Activated CD8-positive, alpha-beta memory T cell treated with anti-CD3 and anti-CD28 coated beads for 1 hour (primary cell): ENCODE measurements at places on chromosomes 11 and 22.

DNA sequence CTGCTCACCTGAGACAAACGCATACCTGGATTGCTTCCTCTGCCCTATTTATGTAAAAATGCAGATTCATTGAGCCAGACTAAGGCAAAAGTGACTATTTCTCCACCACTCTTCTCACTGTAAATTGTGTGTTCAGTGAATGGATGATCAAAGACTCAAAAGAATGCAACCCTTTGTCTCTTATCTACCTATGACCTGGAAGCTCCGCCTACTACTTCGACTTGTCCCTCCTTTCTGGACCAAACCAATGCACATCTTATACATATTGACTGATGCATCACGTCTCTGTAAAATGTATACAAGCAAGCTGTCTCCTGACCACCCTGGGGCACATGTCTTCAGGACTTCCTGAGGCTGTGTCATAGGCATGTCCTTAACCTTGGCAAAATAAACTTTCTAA lies 418.0 kb upstream of the SYN3 start:
- no peak for DNase-seq

DNA sequence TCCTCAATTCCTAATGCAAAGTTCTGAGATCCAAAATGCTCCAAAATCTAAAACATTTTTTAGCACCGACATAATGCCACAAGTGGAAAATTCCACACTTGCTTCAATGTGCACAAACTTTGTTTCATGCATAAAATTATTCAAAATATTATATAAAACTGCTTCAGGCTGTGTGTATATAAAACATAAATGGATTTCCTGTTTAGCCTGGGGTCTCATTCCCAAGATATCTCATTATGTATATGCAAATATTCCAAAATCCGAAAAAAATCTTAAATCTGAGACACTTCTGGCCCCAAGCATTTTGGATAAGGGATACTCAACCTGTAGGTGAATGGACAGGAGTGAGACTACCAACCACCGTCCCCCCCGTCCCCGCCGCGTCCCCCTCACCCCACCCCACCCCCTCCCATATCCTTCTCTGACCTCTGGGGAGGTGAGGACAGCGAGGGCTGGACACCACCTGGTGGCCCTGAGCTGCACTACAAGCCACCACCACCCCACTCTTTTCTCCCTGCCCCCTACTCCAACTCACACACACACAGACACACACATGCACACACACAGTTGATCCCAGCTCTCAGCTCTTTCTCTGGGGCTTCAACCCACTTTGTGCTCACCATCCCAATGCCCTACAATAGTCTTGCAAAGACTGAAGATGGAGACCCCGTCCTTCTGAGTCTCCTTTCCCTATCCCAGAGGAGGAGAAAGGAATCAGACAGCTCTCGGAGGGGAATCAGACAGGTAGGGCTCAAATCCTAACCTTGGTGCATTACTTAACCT lies 101.0 kb downstream of the PDE2A start:
- DNase-seq, result no peak

GRCh38 chr22:44523981-44524759 lies 26.1 kb upstream of the RTL6 start:
- no peak for DNase-seq

GRCh38 chr11:68549789-68550484 lies 89.4 kb downstream of the PPP6R3 start:
- no peak for DNase-seq

DNA sequence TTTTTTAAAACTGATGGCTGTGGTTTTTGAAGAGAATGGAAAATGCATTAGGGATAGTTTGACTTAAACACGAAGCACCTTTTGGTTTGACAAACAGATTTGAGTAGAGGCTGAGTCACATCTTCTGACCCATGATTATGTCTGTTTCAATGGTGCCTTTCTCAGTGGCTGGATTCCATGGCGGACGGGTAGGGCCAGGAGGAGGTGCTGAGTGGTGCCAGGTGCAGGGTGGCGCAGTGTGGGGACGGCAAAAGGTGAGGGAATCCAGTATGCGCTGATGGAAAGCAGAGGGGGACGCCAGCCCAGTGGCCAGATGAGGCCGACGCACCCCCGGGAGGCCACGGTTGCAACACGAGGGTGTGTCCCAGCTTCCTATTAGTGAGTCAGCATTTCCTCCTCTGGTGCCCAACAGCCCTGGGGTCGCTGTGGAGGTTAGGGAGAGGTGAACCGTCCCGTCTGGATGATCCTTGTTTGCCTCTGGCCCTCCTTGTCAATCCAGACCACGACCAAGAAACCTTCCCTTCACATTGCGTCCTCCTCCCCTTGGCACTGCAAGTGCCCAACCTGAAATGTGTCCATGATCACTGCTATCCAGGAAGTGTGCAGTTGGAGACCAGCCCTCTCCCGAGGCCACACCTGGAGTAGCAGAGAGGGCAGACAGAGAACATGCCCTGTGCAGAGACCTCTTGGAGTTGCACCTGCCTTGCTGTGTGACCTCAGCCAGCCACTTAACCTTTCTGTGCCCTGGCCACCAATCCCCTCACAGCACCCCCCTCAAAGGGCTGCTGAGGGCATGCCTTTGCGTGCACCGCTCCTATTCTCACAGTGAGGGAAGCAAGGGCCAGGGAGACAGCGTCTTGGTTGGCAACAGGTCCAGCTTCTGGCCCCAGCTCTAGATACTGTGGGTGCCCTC lies 32.5 kb upstream of the ATXN10 start:
- no peak for DNase-seq

- DNase-seq, result no peak
Measured at GRCh38 chr11:72975778-72976521, 161.7 kb downstream of the ATG16L2 start.

DNA sequence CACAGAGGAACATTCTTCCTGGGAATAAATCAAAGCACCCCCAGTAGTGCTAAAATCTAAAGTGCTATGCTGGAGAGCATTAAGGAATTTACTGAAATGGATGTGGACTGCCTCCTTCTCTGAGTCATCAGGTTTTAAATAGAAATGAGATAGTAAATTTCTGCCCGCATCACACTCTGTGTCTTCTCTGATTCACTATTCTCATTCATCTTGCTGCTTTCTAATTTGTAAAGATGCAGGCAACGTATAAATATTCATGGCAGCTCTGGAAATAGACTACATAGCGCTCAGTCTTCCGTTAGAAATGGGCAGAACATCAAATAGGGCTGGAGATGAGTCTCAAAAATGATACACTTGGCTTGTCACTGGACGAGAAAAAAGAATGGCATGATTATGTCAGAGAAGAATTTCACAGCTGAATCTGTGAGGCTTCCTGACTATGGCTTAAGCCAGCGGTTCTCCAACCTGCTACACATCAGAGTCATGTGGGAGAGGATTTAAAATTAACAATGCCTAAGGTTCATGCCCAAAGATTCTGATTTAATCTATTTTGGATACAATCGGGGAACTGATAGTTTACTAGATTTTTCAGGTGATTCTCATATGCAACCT lies 178.2 kb downstream of the LRRC4C start:
- DNase-seq, result no peak

DNA sequence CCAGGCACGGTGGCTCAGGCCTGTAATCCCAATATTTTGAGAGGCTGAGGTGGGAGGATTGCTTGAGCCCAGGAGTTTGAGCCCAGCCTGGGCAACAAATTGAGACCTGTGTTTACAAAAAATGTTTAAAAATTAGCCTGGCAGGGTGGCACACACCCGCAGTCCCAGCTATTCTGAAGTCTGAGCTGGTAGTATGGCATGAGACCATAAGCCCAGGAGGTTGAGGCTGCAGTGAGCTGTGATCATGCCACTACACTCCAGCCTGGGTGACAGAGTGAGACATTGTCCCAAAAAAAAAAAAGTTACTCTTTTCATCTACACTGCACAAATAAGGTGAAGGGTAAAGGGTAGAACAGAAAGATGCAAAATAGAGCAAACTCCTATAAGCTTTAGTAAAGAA lies 22.3 kb upstream of the PPP2R1B start:
- DNase-seq, result no peak

DNA sequence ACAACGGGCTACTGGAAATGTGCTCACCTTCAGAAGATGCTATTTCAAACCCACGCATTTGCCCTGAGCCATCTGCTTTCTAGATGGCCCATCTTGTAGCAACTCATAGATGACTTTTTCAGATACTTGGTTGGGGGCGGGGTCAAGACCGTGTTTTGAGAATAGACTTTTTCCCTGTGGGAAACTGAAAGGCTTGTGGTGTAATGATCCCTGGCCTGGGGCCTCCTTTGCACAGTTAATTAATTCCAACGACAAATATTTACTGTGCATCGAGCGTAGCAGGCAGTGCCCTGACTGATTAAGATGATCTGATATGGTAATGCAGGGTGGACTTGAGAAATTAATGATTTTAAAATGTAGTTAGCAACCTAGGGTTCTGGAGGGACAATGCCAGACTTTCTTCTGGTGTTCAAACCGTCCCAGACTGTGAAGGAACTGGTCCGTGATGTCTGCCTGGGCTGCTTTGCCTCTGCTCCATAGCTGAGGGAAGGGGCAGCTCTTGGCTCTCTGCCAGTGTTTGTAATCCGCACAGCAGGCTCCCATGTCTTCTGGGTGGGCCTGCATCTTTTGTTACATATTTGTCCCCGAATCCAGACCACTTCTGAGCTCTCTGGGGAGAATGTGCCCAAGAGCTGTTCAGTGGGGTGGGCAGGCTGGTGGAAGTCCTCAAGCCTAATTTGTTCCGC lies 84.8 kb downstream of the ADAMTS15 start:
- DNase-seq, result no peak

DNA sequence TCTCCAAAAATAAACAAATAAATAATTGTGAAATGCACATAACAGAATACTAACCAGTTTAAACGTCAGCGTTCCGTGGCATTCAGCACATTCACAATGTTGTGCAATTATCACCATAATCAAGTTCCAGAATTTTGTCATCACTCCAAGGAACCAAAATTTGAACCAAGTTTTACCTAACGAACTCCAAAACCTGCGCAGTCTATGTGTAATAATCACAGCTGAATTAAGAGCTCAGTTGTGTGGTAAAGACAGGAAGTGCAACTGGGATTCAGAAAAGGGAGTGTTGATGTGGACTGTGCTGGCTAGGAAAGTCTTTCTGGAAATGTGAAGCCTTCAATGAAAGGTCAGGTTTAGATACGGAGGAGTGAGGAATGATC lies 5.4 kb upstream of the MCAM start:
- DNase-seq, result no peak

- DNase-seq, result no peak
Measured at GRCh38 chr11:120184371-120184945, 26.4 kb upstream of the OAF start.

DNA sequence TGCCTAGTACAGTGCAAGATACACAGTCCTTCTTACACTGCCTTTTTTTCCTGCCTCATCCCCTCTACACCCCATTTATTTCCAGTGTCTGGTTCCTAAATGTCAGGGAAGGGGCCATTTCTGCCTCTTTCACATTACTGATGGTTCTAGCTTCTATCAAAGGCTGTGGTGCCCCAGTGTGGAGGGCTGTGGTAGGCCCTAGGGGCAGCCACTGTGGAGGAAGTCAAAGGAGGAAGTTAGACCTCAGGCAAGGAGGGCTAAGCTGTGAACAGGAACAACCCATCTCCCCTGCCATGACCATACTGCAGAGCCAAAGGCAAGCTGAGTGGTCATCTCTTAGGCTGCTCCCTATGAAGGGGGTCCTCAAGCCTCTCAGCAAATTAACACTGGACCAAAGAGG lies 81.9 kb upstream of the CRTAM start:
- peak; percentile 25 for DNase-seq

DNA sequence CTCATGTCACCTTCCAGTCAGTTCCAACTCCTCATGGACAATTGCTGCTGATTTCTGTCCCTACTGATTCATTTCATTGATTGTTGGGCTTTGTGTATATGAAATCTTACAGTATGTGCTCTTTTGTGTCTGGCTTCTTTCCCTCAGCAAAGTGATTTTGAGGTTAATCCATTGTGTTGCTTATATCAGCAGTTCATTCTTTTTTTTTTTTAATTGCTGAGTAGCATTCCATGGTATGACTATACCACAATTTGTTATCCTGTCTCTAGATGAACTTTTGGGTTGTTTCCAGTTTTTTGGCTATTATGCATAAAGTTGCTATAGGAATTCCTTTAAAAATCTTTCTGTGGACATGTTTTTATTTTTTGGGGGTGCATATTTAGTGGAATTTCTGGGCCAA lies 59.9 kb downstream of the NXPE1 start:
- DNase-seq, result no peak

DNA sequence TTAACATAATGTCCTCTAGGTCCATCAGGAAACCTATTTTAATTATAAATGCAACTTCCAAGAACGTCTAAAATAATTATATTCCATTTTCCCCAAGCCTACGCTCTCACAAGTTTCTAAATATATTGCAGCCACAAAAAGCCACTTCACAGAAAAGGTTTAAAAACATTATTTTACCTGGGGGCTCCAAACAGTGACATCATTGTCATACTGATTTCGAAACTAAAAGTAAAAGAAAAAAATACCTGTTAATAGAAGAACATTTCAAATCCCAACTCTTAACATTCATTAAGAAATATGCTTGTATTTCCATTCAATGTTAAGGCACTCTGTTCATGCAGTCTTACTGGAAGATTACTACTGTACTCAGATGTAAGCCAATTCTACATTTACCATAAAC lies 1.4 kb downstream of the PSMA1 start:
- DNase-seq, result no peak

DNA sequence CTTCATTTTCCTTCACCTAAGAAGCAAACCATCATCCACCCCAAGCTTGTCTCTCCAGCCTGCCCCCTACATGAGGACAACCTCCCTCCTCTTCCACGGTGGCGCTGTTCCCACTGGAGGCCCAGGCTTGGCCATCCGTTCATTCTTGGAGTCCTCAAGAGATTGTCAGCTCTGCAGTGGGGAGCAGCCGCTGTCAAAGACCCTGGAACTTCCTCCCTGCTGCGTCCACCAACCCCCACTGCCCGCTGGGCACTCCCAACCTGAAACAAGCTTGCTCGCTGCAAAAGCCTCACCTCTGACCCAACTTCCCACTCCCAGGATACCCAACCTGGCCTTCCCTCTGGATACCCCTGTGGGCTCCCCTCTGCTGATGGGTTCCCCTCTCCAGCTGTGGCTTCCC lies 10.4 kb upstream of the CD81 start:
- no peak for DNase-seq

GRCh38 chr11:10899121-10899830 lies 41.4 kb upstream of the ZBED5 start:
- DNase-seq, result no peak

- DNase-seq, result no peak
Measured at GRCh38 chr22:37996515-37997246, 12.3 kb upstream of the SOX10 start.

GRCh38 chr22:44261861-44262595 lies 50.7 kb downstream of the SHISAL1 start:
- DNase-seq, result no peak
